Tibial nerve (tissue), 4 donors: ENCODE measurements at places on chromosomes 5 and 9.
A peak's percentile ranks its signal among the peaks of the same experiment; 100 is the strongest.

- DNase-seq, result no peak
These were observed 67.1 kb upstream of the GABRP start for GRCh38 chr5:170716396-170716795.

GRCh38 chr5:107418902-107419301 lies 251.8 kb downstream of the EFNA5 start:
- DNase-seq, result no peak

DNA sequence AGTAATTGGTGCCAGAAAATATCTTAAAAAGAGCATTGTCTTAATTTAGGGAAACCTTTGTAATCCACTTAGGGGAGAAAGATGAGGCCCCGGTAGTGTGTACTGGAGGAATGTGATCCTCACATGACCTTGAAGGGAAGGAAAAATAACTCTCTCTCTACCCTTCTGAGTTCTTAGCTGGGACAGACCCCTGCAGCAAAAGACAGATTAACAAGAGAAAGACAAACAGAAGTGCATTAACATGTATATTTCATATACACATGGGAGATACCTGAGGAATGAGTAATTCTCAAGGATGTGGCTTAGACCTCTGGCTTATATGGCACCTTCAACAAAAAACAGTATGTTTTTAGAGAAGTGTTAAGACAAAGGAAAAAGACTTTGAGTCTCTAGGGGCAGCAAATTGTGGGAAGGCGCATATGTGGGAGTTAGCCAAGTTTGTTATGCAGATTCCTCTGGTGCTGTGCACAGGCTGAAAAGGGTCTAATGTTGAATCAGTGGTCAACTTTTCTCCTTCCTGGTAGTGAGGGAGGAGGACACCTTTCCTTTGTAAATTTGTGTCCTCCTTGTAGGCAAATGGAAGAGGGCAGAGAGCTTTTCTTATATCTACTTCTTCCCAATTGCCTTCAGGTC lies 138.8 kb downstream of the LRRC70 start:
- DNase-seq, result no peak

- no peak for DNase-seq
These were observed 50.9 kb upstream of the AFAP1L1 start for GRCh38 chr5:149220750-149221149.

DNA sequence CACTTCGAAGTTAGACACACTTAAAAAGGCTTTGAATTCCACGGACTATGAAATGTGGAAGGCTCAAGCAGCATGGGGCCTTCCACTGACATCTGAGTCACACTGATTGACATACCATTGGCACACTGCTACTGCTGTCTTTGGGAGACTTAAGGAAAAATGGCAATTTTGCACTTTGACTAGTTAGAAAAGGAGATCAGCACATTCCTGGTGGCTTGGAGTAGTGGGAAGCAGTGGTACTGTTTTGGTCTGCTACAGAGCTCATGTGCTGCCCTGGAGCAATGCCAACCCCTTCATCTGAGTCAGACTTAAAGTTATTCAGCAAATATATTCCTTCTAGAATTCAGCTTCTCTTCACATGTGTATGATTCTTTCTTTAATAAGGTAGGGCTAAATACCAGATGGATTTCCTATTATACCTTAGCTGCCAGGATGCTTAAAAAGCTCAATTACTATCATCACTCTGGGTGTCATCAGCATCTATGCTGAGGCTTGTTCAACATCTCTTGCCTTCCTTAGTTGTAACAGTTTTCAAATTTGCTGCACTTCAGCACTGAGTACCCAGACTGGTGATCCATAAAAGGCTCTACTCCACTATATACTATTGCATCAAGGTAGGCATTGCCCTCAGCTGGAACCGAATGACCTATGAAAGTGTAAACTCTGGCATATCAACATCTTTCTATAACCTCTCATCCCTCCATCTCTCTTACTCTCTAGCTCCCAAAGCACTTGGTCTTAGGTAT lies 42.3 kb upstream of the MOCS2 start:
- DNase-seq, result peak; percentile 33

- DNase-seq, result no peak
These were observed 16.1 kb upstream of the FAM174A start for GRCh38 chr5:100519075-100519474.

- DNase-seq, result no peak
These were observed 27.0 kb downstream of the GRIN3A start for GRCh38 chr9:101711330-101711941.

DNA sequence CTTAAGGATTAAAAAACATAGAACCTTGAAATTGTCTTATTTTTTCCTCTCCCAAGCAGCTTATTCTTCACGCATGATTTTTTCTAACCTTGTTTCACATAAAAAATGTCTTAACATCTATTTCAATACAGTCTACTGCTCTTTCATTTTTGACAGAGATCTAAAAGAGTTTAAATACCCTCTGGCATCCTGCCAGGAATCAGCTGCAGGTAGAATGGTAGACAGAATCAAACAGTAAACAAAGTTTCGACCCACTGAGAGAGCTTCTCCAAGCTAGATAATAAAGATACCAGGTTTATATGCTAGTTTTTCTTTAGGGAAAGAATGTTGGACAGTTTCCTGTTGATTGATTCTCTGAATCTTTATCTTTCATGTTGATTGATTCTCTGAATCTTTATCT lies 555.8 kb upstream of the CDH9 start:
- DNase-seq, result no peak

DNA sequence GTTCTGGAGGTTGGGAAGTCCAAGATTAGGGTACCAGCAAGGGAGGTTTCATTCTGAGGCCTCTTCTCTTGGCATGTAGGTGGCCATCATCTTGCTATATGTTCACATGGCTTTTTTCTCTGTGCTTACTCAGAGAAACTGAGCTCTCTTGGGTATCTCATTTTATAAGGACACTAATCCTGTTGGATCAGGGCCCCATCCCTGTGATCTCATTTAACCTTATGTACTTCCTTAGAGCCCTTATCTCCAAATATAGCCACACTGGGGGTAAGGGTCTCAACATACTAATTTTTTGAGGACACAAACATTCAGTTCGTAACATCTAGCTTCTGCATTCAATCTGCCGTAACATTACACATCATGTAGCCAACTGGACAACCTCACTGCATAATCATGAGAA lies 6.6 kb downstream of the DHX29 start:
- no peak for DNase-seq
